ENCODE measurements at places on chromosomes 3 and 15. TPM values are rescaled to one million over a fixed set of nuclear protein-coding genes. Genes with fewer than 3 reads are reported as not detected.

SEMA3F gene
- total RNA-seq = 1.4 TPM

CNTN3 gene
- 0.09 TPM for total RNA-seq

CPLX3 gene
- total RNA-seq = not detected

EAF2 gene
- 11.3 TPM for total RNA-seq

STXBP5L gene
- 0.09 TPM for total RNA-seq

SLC15A2 gene
- 0.17 TPM for total RNA-seq

SLITRK3 gene
- total RNA-seq = not detected

- DNase-seq = no peak
These were observed 224.2 kb downstream of the CNTN3 start for GRCh38 chr3:74390121-74390877.

- DNase-seq = peak; percentile 85
These were observed 54.4 kb upstream of the TLE3 start for GRCh38 chr15:70152070-70152480.

DNA sequence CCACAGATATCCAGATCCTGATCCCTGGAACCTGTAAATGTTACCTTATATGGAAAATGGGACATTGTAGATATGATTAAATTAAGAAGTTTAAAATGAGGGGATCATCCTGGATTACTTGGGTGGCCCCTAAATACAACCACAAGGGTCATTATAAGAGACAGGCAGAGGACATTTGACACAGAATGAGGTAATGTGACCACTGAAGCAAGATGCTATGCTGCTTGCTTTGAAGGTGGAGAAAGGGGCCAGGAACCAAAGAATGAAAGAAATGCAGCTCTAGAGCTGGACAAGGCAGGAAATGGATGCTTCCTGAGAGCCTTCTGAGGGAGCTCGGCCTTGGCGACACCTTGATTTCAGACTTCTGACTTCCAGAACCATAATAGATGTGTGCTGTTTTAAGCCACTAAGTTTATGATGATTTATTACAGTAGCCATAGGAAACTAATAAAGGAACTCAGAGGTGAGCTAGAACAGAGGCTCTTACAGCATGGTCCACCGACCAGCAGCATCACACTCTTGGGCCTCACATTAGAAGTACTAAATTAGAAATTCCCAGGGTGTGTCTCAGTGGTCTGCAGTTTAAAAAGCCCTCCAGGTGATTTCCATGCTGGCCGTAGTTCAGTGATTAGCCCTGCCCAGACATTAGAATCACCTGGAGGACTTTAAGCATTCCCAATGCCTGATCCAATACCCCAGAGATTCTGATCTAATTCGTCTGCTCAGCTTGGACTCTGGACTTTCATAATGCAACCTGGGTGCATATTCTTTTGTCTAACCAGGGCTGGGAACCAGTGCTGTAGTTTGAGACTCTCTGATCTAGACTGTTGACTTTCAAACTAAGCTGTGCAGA, 7.5 kb downstream of the COLQ start:
- DNase-seq = no peak

DNA sequence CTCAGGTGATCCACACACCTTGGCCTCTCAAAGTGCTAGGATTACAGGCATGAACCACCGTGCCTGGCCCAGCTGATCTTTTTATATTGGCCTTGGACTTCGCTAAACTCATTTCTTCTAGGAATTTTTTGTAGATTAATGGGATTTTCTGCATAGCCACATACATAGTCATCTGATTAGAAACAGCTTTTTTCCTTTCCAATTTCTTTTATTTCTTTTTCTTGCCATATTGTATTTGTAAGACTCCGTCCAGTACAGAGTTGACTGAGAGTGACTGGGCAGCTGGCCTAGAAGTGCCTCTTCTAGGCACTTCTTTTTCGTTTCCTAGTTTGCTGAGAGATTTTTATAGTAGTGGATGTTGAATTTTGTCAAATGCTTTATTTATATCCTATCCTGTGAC, 37.4 kb downstream of the ARIH1 start:
- DNase-seq = no peak

GRCh38 chr15:90583471-90584252, 53.9 kb downstream of the CRTC3 start:
- no peak for DNase-seq

GRCh38 chr3:17176757-17177156, 292.0 kb downstream of the PLCL2 start:
- no peak for DNase-seq

GRCh38 chr3:37993460-37993819, 2.9 kb downstream of the VILL start:
- no peak for DNase-seq

DNA sequence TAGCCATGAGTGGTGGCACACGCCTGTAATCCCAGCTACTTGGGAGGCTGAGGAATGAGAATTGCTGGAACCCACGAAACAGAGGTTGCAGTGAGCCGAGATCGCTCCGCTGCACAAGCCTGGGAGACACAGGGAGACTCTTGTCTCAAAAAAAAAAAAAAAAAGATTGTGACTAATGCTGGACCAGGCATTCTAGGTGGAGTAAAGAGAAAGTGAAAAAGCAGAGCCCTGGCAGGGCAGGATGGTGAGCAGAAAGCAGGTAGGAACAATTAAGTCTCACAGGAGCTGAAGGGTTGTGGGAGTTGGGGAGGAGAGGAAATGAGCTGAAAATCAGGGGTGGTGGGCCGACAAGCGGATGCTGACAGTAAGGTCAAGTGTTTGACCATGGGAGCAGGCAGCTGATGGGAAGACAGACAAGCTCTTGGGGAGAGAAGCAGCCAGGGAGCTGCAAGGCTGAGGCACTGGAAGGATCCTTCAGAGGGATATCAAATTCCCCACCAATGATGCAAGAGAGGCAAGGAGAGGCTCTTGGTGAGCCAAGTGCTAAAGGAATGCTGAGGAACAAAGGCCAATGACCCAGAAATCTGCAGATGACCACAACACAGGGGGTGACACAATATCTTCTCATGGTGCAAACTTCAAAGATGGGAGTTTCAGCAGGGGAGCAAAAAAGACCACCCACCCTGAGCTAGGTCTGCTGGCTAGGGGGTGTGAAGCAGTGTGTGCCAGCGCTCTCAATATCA, 251.1 kb downstream of the ULK4 start:
- DNase-seq = peak; percentile 33

DNA sequence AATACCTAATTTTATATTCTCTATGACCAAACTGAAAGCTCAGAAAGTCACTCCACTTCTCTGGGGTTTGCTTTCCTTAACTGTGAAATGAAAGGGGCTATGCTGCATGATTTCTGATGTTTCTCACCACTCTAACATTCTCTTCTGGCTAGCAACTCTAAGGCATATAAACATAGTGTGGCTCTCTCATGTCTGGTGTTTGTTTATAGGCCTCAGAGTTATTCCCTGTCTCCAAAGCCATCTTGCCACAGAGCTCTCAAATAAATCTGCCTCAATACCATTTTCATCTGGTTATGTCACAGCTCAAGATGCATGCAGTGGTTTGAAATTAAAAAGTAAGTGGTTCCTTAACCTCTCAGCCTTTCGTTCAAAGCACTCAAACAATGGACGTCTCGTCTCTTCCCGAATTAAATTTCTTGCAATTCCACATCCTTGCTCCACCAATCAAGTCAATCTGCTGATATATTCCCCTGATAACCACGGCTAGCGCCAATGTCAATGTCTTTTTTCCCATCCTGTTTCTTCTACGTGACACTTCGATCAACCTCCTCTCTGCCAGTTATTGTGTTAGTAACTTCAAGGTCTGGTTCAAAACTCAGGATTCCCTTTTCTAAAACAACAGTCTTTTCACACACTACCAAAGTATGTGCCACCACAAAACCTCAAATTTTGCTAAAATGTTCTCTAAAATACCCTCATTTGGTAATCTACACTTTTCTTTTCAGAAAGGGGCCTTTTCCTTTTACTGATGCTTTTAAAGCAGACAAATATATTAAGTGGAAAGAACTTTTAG, 16.0 kb downstream of the TOMM70 start:
- DNase-seq = no peak

- DNase-seq = peak; percentile 41
These were observed 270.6 kb upstream of the TPRG1 start for GRCh38 chr3:188901126-188901525.

All from Daoy (cell line).